ENCODE measurements at places on chromosomes 7 and 10.
A peak's percentile ranks its signal among the peaks of the same experiment; 100 is the strongest.

DNA sequence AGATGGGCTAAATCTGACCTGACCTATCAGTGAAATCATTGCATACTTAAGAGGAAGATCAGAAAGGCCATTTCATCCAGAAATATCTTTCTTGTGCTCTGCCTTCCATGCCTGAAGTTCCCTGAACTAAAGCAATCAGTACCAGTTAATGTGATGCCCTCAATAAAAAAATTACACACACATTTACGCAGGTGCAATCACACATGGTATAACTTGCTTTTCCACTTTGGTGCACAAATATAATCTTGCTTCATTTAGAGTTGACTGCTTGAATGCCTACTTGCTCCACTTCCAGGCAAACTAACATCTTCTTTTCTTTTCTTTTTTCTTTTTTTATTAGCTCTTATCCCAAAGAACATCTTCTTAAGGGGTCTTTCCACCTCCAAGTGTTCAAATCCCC lies 58.3 kb upstream of the KIF5B start:
- no peak for DNase-seq

- DNase-seq: no peak
Measured at GRCh38 chr7:37349979-37350590, 98.6 kb downstream of the ELMO1 start.

GRCh38 chr7:39509436-39509835 lies 56.8 kb upstream of the YAE1 start:
- DNase-seq: no peak

DNA sequence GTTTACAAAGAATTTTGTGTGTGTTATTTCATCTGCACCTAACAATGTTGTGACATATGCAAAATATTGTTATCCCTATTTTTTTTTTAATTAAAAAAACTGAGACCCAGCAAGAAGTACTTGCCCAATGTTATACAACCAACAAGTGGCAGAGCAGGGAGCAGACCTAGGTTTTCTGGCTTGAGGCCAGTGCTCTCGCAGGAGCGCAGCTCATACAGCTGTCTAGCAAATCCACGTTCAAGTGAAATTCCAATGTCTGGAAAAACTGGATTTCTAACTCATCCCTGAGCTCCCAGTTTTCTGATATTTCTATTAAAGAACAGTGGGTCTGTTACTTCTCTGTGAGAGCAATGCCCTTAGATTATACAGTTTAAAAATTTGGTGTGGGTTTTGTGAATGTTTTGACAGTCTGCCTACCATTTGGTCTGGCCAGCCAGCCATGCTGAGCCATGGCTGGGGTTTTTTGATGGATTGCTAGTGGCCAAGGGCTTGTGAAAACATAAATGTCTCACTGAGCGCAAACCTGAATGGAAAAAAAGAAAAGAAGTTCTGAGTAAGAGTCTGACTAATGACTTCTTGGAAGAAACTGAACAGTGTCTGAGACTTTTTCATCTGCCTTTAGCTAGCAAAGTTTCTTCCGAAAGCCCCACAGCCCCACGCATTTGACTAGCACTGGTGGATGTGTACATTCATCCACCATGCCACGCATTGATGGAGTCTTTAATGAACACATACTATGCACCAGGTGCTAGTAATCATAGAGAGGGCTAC lies 15.4 kb upstream of the PRF1 start:
- DNase-seq: no peak

GRCh38 chr10:128721963-128722445 lies 595.8 kb upstream of the MKI67 start:
- no peak for DNase-seq

GRCh38 chr10:111874576-111874975 lies 309.0 kb downstream of the GPAM start:
- no peak for DNase-seq

GRCh38 chr7:74042746-74043522 lies 15.0 kb downstream of the ELN start:
- no peak for DNase-seq

- DNase-seq: no peak
Measured at GRCh38 chr10:74187237-74187636, 36.2 kb downstream of the ADK start.

DNA sequence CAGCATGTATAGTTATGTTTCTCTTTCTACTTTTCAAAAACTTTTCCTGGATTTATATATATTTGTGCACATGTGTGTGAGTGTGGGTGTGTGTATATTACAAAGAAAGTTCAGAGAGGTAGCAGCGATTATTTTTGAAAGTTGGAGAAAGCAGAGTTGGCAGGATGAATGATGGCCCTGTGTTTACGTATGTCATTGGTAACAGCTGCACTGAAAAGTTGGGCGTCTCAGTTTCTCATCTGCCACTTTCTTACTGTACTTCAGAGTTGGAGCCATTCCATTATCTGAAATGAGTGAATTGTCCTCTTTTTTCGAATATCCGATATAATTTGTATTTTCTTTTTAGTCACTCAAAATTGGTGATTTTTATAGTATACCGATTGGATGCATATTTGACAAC lies 172.2 kb downstream of the CDK14 start:
- DNase-seq: no peak

DNA sequence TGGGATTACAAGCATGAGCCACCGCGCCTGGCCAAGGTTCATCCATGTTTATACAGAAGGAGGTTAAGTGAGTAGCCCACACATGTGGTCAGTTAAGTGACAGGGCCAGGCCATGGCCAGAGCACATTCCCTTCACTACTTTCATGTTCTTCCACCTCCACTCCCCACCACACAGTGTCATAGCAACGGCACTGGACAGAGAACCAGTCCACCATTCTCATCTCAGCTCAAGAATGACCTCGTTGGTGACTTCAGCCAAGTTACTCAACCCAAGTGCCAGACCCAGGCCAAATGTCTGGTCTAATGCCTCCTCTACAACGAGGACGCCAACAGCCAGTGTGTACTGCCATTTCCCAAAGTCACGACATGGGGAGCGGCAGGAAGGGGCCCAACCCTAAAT lies 62.4 kb downstream of the INHBA start:
- no peak for DNase-seq

DNA sequence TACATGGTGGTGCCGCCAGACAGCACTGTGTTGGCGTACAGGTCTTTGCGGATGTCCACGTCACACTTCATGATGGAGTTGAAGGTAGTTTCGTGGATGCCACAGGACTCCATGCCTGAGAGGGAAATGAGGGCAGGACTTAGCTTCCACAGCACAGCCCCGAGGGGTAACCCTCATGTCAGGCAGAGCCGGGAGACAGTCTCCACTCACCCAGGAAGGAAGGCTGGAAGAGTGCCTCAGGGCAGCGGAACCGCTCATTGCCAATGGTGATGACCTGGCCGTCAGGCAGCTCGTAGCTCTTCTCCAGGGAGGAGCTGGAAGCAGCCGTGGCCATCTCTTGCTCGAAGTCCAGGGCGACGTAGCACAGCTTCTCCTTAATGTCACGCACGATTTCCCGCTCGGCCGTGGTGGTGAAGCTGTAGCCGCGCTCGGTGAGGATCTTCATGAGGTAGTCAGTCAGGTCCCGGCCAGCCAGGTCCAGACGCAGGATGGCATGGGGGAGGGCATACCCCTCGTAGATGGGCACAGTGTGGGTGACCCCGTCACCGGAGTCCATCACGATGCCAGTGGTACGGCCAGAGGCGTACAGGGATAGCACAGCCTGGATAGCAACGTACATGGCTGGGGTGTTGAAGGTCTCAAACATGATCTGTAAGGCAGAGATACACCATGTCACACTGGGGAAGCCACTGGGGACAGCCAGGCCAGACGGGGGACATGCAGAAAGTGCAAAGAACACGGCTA lies 104.6 kb upstream of the TNRC18 start:
- DNase-seq: peak; percentile 64

GRCh38 chr7:145860809-145861208 lies 255.8 kb upstream of the CNTNAP2 start:
- no peak for DNase-seq

DNA sequence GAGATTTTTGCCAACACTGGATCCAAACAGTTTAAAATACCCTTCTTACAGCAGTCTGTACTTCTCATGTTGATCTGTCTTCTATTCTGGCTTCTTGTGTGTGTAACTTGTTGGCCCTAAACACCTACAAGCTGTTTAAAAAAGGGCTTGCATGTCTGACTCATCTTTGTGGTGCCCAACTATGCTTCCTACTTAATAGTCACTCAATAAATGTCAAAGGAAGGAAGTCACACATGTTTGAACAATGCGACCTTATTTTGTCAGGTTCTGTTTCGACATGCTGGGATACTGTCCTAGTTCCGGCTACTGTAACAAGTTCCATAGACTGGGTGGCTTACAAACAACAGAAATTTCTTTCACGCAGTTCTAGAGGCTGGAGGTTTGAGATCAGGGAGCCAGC lies 9.4 kb upstream of the GRK5 start:
- DNase-seq: no peak

DNA sequence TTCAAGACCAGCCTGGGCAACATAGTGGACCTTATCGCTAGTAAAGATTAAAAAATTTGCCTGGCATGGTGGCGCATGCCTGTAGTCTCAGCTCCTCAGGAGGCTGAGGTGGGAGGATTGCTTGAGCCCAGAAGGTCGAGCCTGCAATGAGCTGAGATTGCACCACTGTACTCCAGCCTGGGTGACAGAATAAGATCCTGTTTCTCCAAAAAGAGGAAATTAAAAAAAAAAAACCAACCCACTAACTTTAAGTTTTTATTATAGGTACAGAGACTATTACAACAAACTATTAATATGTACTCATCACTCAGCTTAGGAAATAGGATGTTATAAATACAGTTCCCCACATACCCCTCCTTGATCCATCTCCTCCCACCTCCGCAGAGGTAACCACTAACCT lies 30.2 kb downstream of the DHTKD1 start:
- no peak for DNase-seq

DNA sequence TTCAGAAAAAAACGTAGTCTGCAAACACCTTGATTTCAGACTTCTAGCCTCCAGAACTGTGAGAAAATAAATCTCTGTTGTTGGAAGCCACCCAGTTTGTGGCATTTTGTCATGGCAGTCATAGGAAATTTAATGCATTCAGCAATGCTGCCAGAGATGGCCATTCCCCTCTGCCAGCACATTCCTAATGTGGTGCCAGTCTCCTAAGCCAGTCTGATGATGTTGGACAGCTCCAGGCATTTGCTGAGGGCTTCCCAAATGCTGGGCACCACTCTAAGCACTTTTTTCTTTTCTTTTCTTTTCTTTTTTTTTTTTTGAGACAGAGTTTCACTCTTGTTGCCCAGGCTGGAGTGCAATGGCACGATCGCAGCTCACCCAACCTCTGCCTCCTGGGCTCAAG lies 666.7 kb upstream of the C7orf33 start:
- DNase-seq: no peak

- DNase-seq: peak; percentile 37
Measured at GRCh38 chr7:75945297-75946168, 30.6 kb downstream of the POR start.

DNA sequence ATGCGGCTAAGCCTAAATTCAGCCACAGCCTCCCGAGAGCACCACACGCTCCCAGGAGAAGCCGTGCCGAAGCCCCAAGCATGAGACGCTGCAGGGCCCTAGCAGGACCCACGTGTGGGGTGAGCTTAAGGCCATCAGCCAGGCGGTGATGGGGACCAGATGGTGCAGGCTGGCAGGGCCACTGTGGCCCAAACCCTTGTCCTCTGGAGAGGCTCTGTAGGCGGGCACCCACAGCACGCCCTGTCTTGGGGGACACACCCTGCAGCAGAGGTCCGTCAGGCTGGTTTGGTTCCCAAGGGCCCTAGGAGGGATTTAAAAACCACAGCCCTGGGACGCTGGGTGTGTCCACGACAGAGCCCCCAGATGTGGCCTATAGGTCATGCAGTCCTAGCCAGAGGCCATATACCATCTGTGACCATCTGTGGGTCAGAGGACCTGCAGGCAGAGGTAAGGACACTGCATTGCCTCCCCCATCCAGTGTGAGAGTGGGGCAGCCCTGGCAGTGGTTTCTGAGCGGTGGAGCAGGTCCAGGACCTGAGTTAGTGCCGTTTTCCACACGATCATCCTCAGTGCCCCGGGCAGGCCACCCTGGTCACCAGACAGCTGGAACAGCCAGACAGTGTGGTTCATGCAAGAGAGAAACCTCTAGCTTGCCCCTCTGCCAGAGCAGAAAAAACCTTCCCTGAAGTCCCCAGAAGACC lies 39.6 kb upstream of the INPP5A start:
- no peak for DNase-seq

DNA sequence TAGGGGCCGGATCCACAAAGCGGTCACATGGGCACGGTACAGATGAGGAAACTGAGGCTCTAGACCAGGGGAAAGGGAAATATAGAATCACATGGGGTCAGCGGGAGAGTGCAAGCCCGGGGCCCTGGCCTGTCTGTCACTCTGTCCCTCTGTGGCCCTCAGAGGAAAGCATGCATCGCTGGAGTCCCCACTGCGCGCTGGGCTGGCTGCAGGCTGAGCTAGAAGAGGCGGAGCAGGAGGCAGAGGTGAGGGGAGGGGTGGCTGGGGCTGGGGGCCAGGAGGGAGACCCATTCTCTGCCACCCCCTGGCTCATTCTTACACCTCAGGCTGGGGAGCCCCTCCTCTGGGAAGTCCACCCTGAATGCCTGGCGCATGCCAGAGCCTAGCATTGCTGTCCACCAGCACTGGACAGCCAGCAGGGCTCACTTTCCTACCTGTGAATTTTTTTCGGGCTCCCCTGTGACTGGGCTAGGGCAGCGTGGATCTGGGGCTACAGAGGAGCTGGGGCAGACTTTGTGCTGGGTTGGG lies 2.3 kb downstream of the VPS37D start:
- DNase-seq: no peak

GRCh38 chr10:84328418-84329195 lies at the start of gene CCSER2:
Gene CCSER2 (plus strand): TSS chr10:84328589. CDS start chr10:84371053, 42,464 bp downstream.
- DNase-seq: peak; percentile 86

GRCh38 chr10:31749981-31750840 lies 178.4 kb downstream of the ARHGAP12 start:
- DNase-seq: peak; percentile 91

GRCh38 chr10:81866753-81867152 lies 8.2 kb upstream of the NRG3 start:
- no peak for DNase-seq

GRCh38 chr10:80567292-80567691 lies 29.6 kb downstream of the SH2D4B start:
- DNase-seq: no peak

- DNase-seq: no peak
Measured at GRCh38 chr7:88399036-88399435, 92.3 kb upstream of the STEAP4 start.

DNA sequence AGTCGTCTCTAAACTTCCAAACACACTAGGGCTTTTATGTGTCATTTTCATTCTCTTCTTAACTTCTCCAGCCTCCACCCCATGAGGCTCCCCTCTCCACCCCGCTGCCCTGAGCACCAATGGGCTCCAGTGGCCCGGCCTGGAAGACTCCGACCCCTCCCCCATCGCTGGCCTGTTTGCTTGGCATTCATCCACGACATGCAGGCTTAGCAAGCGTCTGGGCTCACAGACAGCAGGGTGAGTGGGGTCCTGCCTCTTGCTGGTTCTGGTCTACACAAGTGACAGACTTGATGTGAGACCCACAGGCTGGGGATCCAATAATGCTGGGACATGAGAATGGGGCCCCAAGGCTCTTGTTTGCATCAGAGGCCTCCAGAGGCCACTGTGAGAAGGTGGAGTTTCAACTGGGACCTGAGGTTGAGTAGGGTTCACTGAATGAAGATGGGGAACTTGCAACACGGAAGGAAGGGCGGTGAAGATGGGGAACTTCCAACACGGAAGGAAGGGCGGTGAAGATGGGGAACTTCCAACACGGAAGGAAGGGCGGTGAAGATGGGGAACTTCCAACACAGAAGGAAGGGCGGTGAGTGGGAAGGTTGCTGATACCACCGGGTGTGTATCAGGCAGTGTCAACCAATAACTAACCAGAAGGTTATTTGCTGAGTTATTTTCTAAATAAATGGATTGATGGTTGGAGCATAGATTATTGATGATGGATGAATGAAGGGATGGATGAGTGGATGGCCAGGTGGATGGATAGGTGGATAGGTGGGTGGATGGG lies 14.0 kb downstream of the KNDC1 start:
- DNase-seq: no peak

GRCh38 chr7:17168416-17168815 lies 130.0 kb upstream of the AHR start:
- no peak for DNase-seq
